ENCODE measurements at places on chromosomes 12 and 14.

- DNase-seq: no peak
Observed at GRCh38 chr14:104826861-104827176, 25.9 kb downstream of the ZBTB42 start.

- DNase-seq: no peak
Observed at GRCh38 chr14:52852810-52853521, 61.6 kb upstream of the GNPNAT1 start.

- DNase-seq: peak; percentile 63
Observed at GRCh38 chr14:34331728-34332623, 130.1 kb downstream of the SPTSSA start.

GRCh38 chr12:132307976-132308852, 21.2 kb downstream of the GALNT9 start:
- no peak for DNase-seq

GRCh38 chr14:86057018-86057667, 527.2 kb downstream of the FLRT2 start:
- DNase-seq: no peak

GRCh38 chr12:104079024-104079423, 14.7 kb downstream of the HCFC2 start:
- DNase-seq: no peak

DNA sequence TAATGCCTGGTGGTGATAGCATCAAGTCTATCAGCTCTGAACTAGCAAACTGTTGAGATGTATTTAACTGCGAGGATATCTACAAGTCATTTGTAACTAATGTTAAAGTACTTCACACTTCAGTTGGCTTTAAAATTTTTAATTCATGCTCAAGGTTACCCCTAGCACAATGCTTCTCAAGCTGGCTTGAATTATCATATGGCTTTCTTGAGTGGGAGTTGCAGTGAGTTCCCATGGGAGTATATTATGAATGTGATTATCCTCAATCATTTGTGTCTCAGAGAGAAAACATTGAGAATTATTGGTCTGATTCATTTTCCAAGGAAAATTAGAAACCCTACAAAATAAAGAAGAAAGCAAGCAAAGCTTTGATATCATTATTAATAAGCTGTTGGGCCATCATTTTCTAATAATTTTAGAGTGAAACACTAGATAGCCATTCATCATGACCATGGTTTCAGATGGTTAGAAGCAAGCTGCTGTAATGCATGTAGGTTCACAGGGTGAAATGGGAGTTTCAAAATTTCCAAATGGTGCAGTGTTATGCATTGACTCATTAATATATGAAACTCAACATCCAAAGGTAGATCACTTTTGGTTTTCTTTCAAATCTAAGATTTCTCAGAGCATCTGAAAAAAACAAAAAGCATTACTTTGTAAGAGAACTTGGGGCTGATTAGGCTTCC, 11.8 kb upstream of the KRAS start:
- no peak for DNase-seq

DNA sequence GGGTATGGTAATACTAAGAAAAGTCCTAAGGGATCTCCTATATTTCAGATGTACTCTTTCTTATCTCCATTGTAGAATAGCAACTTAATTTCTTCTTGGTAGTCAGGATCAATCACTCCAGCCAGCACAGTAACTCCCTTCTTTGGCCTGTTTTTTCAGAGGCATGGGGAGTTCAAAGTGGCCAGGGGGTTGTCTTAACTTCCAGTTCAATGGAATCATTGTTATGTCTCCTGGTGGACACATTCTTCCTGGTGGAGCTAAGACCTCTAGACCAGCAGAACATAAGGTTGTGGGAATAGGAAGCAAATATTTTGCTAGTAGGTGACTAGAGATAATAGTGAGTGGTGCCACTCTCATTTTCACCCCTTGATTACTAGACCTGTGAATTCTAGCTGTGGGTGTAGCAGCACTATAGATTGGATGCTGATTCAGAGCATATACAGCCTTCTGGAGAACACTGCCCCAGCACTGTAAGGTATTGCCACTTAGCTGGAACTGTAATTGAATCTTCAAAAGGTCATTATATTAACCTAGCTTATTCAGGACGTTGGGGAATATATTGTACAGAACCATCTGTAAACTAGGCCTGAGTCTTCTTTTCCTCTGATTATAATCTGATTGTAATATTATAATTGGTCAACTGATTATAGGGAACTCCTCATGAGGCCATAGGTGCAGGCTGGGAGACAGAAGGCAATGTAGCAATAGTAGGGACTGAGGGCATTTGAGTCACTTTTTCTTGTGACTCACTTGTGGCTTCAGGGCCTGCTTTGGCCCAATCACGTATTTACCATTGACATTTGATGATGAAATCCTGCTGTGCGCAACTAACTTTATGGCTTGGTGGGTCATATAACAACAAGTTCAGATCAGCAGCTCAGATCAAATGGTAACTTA, 60.2 kb upstream of the ATP2B1 start:
- peak; percentile 47 for DNase-seq

GRCh38 chr14:64112867-64113678, 181.1 kb downstream of the ESR2 start:
- DNase-seq: no peak

DNA sequence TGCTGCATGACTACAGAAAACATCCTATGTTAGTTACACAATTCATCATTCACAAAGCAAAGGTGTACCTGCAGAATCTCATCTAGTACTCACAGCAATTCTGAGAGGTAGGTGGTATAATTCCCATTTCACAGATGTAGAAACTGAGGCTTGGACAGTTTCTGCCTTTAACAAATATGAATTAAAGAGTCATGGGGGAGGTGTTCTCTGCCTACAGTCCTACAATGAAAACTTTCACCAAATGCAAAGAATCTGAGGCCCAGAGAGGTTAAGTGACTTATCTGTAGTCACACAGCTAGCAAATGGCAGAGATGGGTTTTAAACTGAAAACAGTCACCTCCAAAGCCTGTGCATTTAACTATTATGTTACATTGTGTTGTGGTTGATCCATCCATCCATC, 171.6 kb upstream of the WSCD2 start:
- no peak for DNase-seq

DNA sequence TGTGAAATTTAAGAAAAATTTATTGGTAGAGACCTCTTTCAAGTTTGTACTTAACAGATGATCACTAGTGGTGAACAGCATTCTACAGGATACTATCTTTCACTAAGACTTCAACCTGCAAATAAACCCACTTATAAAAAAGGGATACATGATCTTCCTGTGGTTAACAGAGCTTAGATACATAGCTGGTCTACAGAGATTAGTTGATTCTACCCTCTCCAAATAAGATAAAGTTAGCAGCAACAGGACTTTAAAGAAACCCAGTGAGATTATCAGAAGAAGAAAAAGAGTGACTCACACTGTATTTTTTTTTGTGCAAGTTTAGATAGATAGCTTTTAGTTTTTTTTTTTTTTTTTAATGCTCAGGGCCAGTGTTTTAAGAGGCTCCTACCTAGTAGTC, 34.5 kb downstream of the USP44 start:
- DNase-seq: no peak

GRCh38 chr12:11677752-11678151, 28.3 kb downstream of the ETV6 start:
- no peak for DNase-seq

GRCh38 chr14:90062127-90062794, 467 bp downstream of the KCNK13 start:
- peak; percentile 82 for DNase-seq

GRCh38 chr12:44157359-44157758, 321.5 kb downstream of the TMEM117 start:
- no peak for DNase-seq

- no peak for DNase-seq
Observed at GRCh38 chr12:128944956-128945355, 91.7 kb downstream of the GLT1D1 start.

DNA sequence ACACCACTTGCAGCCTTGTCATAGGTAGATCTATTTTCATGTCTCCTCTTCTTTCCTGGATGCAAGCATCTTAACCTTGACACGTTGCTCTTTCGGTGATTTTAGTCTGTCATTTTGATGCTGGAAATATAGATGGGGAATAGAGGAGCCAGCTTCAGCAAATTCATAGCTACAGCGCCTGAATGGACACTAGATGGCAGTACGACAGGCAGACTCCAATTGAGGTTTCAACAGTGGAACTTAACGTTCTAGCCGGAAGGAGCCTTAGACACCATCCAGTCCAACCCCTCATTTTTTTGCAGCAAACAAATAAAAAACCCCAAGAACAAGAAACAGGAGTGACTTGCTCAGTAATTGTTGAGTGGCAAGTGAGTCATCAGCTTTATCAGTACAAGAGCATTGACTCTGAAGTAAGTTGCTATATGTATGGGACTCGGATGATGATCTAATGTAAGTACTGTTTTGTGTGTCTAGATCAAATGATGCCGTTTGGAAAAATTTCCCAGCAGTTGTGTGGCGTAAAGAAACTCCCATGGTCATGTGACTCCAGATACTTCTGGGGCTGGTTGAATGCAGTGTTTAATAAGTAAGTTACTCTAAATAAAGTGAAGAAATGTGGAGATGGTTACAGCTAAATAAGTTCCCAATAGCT, 9.0 kb downstream of the DMAC2L start:
- peak; percentile 87 for DNase-seq

DNA sequence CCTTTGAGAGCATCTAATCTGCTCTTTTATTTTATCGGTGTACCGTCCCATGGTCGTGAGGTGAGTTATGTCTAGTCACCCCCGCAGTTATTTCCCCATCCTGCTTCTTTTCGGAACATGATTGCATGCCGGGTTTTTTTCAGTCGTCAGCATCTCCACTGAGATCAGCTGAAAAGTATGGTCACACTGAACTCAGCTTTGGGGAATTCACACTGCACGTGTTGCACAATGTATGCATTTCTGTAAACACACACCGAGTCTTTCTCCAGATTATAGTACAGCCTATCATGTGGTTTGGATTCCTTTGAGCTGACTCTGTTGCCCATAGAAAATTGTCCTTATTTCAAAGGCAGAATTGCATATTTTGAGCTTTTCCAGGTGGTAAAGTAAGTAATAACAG, 24.6 kb downstream of the PLXNC1 start:
- DNase-seq: no peak

Data from left lung (tissue), 14 donors.